CMK (cell line): ENCODE measurements at places on chromosomes 5 and 9.

- no peak for DNase-seq
These were observed 30.1 kb downstream of the PSD2 start for GRCh38 chr5:139825690-139826089.

- no peak for DNase-seq
These were observed 4.1 kb downstream of the TESK1 start for GRCh38 chr9:35609001-35609819.

DNA sequence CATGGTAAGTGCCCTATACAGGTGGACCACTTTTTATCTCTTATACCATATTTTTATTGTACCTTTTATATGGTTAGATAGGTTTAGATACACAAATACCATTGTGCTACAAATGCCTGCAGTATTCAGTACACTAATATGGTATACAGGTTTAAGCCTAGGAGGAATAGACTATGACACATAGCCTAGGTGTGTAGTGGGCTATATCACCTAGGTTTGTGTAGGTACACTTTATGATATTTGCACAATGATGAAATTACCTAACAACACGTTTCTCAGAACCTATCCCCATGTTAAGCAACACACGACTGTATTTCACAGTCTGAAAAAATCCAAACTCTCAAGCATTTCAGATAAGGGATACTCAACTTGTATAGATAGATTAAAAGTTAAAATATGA is 9.6 kb upstream of the PHF24 start:
- DNase-seq = no peak

- DNase-seq = no peak
These were observed 549.7 kb downstream of the CSNK1G3 start for GRCh38 chr5:124061663-124062062.

DNA sequence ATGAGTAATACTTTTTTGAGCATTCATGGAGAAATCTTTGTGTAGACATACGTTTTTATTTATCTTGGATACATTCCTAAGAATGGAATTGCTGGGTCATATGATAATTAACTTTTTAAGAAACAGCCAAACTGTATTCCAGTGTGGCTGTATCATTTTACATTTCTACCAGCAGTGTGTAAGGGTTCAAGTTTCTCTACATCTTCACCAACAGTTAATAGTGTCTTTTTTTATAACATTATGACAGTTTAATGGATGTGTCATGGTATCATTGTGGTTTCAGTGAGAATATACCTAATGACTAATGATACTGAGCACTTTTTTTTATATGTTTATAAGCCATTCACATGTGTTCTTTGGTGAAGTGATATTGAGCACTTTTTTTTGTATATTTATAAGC is 52.4 kb downstream of the NIPBL start:
- no peak for DNase-seq
